NCI-H446 treated with DMSO at 0.1 percent for 48 hours (cell line): ENCODE measurements at places on chromosomes 16 and 17.

DNA sequence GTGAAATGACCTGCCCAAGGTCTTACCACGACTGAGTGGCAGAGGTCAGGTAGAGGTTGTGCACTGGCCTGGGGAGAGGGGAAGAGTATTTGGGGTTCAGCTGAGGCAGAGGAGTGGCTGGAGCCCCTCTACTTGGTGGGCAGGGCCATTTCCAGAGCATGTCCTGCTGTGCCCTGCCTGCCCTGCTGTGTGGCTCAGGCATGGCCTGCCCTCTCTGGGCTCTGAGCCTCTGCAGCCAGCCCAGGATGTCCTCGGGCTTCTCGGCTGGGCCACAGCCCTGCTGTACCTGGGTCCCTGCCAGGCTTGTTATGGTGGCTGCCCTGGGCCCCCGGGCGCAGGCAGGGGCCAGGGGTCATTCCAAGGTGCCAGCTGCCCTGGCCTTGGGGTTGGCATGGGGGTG is 19.6 kb downstream of the KCNJ12 start:
- DNase-seq = no peak

DNA sequence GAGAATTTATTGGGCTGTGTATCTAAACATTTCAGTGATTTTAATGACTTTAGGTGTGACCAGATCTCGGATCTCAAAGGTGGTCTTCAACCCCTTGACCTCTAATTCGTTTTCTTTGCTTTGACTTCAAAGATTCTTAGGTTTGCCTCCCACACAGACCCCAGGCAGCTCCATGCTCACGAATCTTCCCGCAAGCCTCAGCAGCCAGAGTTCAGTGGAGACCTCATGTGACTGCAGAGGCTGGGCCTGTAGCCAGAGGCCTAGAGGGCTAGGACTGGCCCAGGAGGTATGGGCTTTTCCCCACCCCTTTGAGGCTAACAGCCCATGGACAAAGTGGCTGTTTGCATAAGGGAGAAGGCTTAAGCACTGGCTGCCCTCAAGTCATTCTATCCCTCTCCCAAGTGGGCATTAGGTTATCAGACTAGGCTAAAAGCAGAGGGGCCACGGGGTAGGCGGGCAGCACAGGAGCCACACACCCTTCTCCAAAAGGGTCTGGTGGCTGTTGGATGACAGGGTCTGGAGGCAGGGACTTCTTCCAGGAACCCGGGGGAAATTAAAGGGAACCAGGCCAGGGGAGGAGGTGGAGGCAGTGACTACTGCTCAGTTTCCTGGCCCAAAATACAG is 3.0 kb downstream of the HIRIP3 start:
- DNase-seq = no peak

DNA sequence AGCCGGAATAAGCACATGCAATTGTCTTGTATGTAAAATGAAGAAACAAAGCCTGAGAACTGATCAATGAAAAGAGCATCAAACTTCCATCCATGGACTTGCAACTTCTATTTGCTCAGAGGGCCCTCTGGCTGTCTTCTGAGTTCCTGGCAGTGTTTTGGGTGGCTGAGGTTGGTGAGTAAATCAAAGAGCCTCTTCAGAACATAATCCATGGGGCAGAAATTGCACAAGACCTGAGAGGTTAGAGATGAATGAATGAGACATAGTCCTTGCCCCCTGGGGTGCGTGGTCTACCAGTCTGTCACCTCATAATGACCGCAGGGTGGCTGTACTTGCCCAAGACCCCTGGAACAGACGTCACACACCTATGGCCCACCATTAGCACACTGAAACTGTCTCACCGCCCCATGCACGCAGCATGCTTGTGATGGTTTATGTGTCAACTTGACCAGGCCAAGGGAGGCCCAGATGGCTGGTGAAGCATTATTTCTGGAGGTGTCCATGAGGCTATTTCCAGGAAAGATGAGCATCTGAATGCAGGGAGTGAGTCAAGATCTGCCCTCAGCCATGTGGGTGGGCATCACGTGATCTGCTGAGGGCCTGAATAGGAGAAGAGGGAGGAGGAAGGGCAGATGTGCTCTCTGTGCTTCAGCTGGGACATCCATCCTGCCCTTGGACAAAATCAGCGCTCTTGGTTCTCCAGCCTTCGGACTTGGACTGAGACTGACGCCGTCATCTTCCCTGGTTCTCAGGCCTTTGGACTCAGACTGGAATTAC is 8.3 kb downstream of the PIK3R6 start:
- DNase-seq = no peak

GRCh38 chr16:66324815-66325515 is 41.5 kb upstream of the CDH5 start:
- no peak for DNase-seq

- DNase-seq = no peak
These were observed 364.7 kb upstream of the DYNLRB2 start for GRCh38 chr16:80176114-80176513.

DNA sequence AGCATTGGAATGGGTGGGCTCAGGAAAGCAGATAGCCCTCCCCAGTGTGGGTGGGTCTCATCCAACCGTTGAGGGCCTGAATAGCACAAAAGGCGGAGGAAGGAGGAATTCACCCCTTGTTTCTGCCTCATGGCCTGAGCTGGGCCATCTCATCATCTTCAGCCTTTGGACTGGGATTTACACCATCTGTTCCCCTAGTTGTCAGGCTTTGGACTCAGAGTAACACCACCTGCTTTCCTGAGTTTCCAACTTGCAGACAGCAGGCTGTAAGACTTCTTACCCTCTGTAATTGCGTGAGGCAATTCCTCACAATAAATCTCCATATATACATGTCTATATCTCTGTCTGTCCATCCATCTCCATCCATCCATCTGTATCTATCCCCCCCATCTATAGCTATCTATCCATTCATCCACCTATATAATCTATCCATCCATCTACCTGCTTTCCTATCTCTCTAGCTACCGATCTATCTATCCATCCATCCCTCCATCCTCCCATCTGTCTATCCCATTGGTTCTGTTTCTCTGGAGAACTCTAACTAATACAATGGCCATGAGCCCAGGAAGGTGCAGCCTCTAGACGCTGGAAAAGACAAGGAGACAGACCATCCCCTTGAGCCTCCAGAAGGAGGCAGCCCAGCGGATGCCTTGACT is 21.3 kb downstream of the DNAH17 start:
- peak; percentile 36 for DNase-seq

- no peak for DNase-seq
These were observed 116.6 kb downstream of the IRF8 start for GRCh38 chr16:86015606-86016005.

DNA sequence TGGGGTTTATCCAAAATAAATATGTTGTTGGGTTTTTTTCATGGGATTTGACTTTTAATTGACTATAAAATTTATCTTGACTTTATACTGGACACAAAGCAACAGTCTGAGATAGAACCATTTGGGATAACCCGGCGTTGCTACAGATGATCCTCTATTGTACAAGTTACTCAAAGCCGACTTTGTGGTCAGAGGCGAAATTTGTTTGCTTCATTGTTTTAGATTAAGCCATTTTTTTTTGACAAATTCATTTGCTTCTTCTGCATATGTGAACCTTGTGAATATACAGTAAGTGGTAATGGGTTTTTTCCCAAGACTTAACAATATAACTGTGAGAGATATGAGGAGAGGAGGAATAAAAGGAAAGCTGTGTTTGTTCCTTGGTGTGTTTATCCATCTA is 11.8 kb downstream of the MYO1D start:
- DNase-seq = no peak

- DNase-seq = no peak
These were observed 827.6 kb upstream of the CA10 start for GRCh38 chr17:52986056-52986662.

- DNase-seq = no peak
These were observed 183.2 kb downstream of the SOX9 start for GRCh38 chr17:72303787-72304733.

GRCh38 chr17:78541488-78542206 is 35.5 kb downstream of the DNAH17 start:
- DNase-seq = no peak

DNA sequence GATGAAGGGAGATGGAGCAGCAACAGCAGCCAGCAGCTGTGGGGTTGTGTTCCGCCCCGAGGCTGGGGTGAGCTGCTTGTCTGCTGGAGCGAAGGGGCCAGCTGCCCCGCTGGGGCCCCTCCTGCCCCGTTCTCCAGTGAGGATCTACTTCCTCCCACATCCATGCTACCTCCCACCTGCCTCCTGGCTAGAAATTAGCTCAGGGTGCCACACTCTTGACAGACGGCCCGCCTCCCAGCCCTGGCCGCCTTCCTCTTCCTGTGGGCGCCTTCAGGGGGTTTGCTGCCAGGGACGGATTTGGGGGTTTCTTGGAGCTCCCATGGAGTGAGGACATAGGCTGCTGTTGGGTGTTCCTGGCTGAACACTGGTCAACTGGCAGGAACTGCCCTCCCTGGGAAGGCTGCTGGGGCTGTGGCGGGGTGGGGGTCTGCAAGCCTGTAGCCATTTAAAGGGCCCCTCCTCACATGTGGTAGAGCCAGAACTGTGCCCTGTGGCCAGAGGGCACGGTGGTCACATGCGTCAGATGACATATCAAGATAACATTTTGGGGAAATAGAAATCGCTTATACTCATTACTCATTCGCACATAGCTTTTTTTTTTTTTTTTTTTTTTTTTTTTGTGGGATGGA is 13.1 kb downstream of the TBC1D24 start:
- no peak for DNase-seq

GRCh38 chr17:50661795-50662391 is 27.2 kb downstream of the ABCC3 start:
- DNase-seq = peak; percentile 92

- DNase-seq = no peak
These were observed 9.9 kb upstream of the SOX9 start for GRCh38 chr17:72110942-72111318.

DNA sequence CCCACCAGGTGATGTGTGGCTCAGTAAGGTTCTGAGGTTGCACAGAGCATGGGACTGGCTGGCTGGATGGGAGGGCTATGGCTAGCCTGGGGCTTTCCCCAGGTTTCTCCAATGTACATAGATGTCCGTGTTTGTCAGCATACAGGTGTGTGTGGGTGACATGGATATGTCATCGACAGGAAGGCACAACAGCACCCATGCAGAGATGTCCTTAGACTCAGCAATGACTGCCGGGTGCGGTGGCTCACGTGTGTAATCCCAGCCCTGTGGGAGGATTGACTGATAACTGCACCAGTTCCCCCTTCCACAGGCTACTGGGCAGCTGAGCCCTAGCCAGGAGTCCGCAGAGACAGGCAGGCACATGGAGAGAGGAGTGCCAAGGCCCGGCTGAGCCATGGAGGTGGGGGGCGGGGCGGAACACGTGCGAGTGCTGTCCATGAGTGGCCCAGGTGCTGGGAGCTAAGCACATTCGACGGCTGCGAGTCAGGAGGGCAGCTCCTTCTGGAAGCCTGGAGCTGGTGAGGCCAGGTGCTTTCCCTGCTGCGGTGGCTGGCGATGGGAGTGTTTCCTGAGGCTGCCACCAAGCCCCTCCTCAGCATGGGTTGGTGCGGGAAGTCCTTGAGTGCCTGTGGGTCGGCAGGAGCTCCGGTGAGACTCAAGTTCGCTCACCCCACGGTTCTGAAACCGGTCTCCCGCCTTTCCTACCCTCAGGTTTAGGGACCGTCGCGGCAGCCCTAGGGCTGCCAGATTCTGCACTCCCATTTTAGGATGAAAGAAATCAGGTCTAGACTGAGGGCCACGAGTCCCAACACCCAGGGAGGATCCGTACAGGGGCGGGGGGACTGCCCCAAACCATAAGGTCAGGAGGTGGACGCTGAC is 858 bp upstream of the ASPSCR1 start:
- DNase-seq = no peak

GRCh38 chr17:27993723-27994310 is 48.7 kb upstream of the NLK start:
- DNase-seq = no peak

GRCh38 chr17:65229621-65229995 is 92.4 kb downstream of the RGS9 start:
- DNase-seq = no peak

DNA sequence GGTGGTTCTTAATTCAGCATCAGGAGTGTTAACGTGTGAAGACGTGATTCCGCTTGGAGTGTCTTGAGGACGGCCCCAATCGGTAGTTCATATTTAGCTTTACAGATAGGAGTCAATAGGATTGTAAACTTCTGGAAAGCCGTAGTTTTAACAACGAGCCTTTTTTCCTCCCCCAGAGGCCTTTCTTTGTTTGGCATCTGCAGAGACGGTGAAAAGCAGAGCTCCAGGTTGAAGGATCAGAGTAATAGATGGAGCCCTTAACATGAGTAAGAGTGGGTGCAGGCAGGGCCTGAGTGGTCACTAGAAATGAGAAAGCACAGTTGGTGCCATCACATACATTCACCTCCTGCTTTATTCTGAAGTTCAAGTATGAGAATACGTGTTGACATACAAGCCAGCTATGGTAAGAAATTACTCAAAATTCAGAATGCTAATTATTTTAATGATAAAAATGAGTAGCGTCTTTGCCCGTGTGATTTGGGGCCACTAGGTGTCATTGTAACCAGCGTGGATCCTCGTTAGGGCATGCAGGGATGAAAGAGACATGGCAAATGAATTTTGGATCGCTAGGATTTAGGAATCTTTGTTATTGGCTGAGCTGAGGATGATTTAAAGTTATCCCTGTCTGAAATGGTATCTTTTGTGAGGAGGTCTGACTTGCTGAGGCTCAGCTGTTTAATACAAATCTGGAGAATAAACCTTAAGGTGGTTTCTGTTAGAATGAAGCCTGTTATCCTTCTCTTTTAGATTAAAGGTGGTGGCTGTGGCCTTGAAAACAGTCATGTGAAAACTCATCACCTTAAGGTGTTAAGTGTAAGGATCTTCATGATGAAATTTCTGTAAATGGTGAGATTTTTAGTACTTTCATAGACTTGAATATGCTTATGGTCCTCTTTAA is 18.6 kb downstream of the PRCD start:
- peak; percentile 57 for DNase-seq

DNA sequence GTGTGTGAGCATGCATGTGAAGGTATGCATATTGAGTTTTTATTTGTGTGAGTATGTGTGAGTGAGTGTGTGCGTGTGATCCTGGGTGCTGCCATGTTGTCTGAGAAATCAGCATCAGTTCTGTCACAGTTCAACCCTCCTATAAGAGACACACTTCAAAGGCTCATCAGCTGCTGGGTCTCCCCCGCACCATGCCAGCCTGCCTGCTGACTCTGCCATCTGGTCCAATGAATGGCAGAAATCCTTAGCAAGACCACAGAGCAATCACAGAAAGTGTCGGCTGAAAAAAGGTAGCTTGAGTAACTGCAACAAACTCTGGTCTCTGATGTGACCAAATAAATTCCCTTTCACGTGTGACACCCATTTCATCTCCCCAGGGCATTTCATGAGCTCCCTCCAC is 381.8 kb upstream of the MAF start:
- no peak for DNase-seq

DNA sequence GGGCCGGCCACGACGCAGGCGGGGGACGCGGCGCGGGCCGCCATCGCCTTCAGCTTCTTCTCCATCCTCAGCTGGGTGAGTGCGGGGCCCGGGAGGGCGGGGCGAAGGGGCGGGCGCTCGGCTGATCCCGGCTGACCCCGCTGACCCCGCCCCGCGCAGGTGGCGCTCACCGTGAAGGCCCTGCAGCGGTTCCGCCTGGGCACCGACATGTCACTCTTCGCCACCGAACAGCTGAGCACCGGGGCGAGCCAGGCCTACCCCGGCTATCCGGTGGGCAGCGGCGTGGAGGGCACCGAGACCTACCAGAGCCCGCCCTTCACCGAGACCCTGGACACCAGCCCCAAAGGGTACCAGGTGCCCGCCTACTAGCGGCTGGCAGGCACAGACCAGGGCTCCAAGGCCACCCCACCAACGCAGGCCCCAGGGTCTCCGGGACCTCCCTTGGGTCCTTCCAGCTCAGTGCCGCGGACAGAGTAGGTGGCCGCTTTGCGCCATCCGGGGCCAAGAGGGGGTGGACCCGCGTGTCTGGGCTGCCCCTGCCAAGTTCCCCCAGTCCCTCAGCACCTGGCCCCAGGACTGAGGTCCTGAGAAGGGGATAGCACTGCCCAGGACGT is 3.0 kb downstream of the SYNGR3 start:
- DNase-seq = no peak
